NCI-H1092 (cell line): ENCODE measurements at places on chromosomes 5 and 9.
A peak's percentile ranks its signal among the peaks of the same experiment; 100 is the strongest.

GRCh38 chr9:13351778-13352386, 72.4 kb upstream of the MPDZ start:
- peak; percentile 51 for DNase-seq

DNA sequence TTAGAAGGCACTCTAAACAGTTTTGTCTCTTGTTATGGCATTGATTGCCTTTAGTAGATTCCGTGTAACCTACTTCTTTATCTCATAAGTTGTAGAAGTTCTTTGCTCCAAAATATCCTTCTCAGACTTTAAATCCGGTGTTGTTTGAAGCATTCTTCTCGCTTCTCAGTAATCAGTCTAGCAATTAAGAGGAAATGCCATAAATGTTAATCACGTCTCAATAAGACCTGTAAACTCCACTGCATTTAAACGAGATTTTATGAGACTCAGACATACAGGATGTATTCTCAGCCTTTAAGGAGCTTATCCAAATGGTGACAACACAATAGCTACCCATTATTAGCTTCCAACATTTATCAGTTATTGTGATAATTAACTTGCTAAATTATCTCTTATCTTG, 7.7 kb upstream of the C5 start:
- DNase-seq, result no peak

DNA sequence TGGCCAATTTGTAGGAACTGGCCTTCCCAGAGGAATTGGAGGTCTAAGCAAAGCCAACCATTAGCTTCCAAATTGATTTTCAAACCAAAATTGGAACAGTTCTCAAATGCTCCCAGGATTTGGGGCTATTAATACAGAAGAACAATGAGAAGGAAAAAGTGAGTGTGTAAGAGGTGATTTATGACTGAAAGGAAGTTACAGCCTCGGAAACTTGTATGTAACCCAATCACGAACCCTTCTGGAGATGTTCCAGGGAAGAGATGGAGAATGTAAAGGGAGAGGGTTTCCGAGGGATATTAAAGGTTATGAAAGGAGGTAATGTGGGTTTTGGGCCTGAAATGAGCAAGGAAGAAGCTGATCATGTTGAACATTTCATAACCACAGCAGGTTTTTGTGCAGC, 93.2 kb upstream of the CXCL14 start:
- no peak for DNase-seq

DNA sequence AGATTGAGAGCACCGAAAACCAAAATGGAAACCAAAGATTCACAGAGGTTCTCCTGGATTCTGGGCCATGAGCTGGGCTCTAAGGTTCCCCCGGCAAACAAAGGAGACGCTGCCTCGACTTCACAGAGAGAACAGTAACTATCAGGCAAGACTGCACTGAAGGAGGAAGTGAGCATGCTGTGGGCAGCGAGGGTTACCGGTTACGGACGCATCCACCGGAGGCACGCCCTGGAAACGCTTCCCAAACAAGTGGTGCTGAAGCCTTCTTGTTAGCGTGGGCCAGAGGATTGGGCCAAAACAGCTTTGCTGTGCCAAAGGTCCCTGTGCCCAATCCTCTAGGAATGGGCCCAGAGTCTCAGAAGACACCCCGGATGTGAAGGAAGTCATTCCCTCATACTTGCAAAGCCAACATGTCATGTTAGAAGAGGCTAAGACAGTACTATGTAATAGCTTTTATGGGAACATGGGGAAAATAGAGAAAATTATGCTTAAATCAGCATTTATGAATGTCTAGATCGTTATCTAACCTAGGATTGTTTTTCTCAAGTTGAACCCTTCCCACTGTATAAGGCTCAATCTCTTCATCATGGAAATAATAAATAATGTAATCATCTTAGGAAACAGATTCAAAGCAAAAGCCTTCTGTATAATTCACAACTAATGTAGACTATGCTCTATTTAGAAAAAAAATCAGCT, 145.4 kb downstream of the GABBR2 start:
- DNase-seq, result no peak

DNA sequence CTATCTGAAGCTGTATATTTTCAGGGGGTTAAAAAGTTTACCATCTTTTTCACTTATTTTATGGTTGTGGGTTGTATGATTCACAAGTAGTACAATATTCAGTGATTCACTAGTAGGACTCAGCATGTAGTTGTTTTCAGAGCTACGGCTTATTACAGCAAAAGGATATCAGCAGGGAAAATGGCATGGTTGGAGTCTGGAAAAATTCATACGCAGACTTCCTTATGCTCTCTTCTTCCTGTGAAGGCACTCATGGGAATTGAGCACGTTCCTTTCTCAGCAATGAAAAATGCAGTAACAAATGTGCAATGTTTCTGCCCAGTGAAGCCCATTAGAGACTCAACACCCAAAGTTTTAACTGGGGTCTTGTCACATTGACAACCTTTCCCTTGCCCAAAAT, 250.5 kb downstream of the KCNN2 start:
- DNase-seq, result no peak

DNA sequence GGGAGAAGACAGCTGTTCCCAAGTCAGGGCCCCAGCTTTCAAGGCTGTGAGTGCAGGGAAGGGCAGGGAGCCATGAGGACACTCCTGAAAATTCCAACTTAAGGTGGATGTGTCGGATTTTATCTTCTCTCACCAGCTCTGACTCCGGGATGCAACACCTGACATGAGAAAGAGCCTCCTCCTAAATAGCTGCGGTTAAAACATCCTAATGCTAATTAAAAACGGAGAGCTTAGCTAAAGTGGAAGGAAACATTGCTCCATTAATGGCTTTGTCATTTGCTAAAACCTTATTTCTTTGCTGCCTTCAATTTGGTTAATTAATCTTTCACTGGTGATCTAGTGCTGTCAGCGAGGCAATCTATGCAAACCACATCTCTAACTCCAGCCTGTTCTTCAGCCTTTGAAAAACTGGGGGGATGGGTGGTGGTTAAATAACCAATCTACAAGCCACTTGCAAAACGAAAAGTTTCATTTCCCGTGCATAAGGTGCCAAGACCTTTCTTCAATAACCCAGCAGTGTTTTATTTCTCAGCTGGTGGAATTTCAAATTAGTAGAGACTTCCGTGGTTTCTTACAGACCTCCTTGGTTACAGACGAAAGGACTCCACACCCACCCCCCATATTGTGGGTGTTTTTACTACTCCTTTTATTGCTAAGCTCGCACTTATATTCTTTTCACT, 379.6 kb downstream of the MLLT3 start:
- DNase-seq, result no peak

DNA sequence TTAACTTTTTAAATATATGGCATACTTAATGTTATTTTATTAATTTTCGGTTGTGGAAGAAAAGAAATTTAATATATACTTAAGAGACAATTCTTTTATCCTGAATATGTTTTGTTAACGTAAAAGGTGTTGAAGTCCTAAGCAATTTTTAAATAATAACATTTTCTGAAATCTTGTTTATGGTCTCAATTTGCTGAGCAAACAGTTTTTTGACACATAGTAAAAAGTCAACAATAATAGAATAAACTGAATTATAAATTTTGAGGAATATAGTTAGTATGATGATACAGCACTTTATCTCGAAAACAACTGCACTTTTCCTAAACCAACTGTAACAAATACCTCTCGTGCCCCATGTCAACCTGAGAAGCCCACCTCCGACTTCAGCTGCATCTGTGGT, 229.8 kb upstream of the TARS1 start:
- DNase-seq, result no peak

DNA sequence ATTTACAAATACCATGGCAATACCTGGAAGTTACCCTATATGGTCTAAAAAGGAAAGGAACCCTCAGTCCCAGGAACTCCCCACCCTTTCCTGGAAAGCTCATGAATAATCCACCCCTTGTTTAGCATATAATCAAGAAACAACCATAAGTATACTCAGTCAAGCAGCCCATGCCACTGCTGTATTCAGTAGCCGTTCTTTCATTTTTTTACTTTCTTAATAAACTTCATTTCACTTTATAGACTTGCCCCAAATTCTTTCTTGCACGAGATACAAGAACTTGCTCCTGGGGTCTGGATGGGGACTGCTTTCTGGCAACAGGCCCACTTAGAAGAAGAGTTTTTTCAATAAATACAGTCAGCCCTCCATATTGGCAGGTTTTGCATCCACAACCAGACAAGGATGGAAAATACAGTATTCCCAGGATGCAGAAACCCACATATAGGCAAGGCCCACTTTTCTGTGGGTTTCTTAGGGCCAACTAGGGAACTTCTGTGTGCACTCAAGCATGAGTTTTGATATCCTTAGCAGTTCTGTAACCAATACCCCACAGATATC, 2.8 kb upstream of the TBCA start:
- no peak for DNase-seq

- no peak for DNase-seq
These were observed 5.6 kb upstream of the GPX3 start for GRCh38 chr5:151014680-151015343.

DNA sequence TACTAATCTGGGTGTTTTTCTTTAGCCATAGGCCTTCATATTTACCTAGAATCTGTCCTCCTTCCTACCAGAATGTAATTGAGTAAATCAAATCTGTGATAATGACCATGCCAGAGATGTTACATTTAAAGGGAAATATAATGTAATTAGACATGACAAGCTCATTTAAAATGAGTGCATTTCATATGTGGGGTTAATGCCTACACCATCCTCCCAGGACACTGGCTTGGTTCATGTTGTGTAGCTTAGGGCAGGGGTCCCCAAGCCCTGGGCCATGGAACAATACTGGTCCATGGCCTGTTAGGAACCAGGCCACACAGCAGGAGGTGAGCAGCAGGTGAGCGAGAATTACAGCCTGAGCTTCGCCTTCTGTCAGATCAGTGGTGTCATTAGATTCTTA, 276.9 kb upstream of the DAP start:
- DNase-seq, result no peak

- DNase-seq, result no peak
These were observed 8.5 kb downstream of the DOCK8 start for GRCh38 chr9:223152-223551.

GRCh38 chr9:31639451-31639850, 745.0 kb upstream of the ACO1 start:
- DNase-seq, result no peak

DNA sequence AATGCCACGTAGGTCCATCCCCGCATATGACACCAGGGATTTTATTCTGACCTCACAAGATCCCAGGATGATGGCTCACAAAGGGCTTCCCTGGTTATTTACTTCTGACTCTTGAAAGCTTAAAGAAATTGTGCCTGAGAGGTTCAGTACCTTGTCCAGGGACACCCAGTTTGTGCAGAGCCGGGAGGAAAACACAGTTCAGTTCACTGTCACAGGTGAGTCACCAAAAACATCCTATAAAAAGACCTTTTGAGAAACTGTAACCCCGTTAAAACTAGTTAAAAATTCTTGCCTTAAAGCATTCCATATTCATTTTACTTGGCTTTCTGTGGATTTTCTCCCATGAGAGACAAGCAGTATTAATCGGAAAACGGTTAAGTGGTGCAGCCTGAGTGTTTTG, 56.6 kb downstream of the ZNF510 start:
- no peak for DNase-seq

GRCh38 chr5:169286572-169287300, 14.2 kb downstream of the SLIT3 start:
- DNase-seq, result no peak

GRCh38 chr5:173826086-173826427, 62.1 kb upstream of the CPEB4 start:
- no peak for DNase-seq

- no peak for DNase-seq
These were observed 130.1 kb upstream of the LARP1 start for GRCh38 chr5:154625031-154625430.

DNA sequence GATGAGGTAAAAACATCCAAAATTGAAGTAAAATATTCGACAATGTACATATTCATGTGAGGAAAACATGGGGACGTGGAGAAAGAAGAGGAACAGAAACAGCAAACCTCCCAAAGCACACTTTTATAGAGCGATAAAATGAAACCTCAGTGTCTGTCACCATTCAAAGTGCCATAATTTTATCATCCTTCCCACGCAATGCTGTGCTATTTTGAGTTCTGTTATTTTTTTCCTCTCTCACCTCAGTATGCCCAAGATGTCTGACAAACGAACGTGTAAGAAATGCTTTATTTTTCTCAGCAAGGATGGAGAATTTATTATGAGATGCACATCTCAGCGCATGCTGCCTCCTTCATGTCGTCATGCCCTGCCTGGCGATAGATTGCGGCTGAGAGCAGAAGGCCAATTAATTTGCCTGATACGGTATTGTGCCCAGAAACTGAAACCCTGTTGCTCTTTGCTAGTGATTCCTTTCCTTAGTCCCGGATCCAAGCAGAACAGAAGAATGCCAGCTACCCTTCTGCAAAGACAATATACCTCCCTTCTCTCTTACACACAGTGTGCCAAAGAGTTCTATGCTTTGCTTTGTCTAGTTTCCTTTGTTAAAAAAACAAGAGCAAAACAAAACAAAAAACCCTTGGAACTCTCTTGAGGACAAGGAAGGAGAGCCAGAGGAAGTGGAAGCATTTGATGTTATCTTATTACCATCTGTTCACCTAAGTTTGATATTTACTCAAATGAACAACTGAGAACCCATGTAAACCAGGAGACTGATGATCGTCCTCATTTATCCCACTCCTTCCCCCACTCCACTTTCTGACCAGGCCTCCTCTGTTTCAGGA, 192.4 kb downstream of the SEMA6A start:
- no peak for DNase-seq

GRCh38 chr5:142206801-142207200, 98.2 kb downstream of the NDFIP1 start:
- no peak for DNase-seq

- no peak for DNase-seq
These were observed 1.8 kb upstream of the TSC1 start for GRCh38 chr9:132946211-132946610.

DNA sequence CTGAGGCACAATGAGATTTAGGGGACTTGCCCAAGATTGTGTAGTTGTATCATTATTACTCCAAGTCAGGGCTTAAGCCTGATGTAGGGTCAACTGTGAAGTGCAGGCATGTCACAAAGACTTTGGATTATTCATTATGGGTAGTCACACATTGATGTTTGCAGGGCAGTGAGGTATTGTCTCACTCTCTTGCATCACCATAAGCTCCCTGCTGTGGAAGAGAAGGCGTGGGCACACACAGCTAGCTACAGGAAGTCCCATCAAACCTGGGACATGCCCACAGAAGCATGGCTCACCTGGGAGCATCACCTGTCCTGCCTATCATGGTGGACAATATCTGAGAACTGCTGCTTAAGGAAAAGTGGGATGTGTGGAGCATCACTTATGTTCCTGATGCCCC, 42.1 kb downstream of the TMOD1 start:
- DNase-seq, result no peak

GRCh38 chr5:10607023-10607665, 43.3 kb downstream of the ANKRD33B start:
- no peak for DNase-seq

- DNase-seq, result no peak
These were observed 23.3 kb downstream of the SGCD start for GRCh38 chr5:156350256-156350655.

GRCh38 chr9:91364702-91365101, 3.0 kb upstream of the AUH start:
- DNase-seq, result no peak

- no peak for DNase-seq
These were observed 146.1 kb upstream of the OTULINL start for GRCh38 chr5:14435481-14435880.

- DNase-seq, result no peak
These were observed 68.1 kb downstream of the MAMDC2 start for GRCh38 chr9:70111641-70112236.
